ENCODE measurements at places on chromosomes 3 and 15.
A peak's percentile ranks its signal among the peaks of the same experiment; 100 is the strongest.

DNA sequence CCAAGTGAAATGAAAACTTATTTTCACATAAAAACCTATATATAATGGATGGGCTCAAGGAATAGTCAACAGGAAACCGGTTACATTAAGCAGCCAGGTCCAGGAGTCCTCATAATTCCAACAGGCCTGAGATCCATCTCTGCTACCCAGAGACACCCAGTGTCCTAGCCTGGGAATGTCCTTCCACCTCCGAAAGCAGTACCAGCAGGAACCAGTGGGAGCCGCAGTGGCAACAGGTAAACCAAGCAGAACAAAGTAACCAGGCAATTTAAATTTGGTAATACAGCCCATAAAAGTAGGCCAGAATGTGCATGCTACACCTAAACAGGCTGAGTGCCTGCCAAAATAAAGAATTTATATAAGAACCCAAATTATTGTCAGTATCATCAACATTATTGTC is 195.6 kb downstream of the ZBBX start:
- no peak for DNase-seq

GRCh38 chr15:78282324-78282723 is 17.1 kb downstream of the SKIC8 start:
- DNase-seq = no peak

- no peak for DNase-seq
These were observed 111.1 kb upstream of the VGLL3 start for GRCh38 chr3:87101861-87102625.

DNA sequence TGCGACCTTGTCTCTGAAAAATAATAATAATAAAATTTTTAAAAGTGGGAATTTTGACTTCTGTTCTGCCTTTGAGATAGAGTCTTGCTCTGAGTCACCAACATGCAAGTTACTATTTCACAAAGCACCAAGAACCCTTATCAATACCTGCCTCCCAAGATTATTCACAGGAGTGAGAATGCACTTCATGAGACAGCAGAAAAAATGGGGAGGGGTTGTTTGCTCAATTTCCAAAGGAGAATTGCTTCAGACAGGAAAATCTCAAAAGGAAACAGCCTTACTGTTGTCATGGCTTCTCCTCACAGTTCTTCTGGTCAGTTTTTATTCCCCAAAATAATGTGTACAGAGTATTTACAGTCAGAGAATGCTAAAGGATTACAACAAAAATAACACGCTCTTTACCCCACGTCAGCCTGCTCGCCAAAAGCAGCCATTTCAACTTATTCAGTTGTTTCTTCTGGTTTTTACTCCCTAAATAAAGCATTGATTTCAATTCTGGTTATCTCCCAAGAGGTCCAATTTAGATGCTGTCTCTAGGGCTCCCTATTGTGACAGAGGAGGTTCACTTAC is 89.0 kb downstream of the PPCDC start:
- DNase-seq = no peak

GRCh38 chr3:38031022-38031994 is 1.9 kb upstream of the PLCD1 start:
- DNase-seq = peak; percentile 31

DNA sequence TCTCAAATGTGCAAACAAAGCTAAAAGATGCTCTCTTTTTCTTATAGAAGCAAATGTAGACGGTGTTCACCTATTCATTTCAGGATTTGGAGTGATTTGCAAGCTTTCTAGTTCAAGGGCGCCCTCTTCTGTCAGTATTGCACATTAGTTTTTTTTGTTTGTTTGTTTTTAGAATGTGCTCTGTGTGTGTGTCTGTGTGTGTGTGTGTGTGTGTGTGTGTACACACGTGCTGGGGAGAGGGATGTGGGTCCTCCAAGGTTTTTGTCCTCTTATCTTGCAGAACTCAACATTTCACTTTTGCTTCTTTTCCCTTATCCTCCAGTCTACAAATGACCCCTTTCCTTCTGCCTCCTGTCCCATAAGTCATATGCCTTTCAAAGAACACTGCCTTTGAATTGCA is 23.5 kb downstream of the DNAH1 start:
- peak; percentile 86 for DNase-seq

DNA sequence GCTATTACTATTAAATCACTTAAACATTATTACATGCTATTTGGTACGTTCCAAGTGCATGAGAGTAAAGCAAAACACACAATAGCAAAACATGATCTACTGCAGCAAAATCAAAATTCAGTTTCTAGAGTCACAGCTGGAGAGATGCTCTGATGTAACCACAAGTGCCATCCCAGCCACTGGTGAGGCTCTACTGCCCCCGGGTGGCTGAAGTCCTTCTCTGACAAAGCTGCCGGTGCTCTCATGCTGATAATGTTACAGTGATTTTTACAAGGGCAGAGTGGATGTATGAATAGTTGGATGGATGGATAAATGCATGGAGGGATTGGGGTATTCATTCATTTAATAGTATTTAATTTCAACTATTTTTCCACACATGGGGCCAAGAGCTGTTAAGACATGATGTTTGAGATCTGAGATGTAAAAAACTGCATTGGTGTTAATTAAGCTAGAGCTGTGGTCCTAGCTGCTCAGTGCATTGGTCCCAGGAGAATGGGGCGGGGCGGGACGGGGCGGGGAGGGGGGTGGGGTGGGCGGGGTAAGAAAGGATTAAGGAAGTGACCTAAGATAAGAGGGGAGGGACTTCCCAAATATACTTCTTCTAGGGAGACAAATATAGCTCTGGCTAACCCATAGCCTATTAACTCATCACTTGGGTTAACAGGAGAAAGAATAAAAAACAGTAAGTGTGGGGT is 5.3 kb upstream of the SPESP1 start:
- peak; percentile 66 for DNase-seq

GRCh38 chr15:75234191-75234810 is 23.8 kb upstream of the GOLGA6C start:
- DNase-seq = no peak

GRCh38 chr3:70743754-70744153 is 431.3 kb upstream of the MDFIC2 start:
- no peak for DNase-seq

DNA sequence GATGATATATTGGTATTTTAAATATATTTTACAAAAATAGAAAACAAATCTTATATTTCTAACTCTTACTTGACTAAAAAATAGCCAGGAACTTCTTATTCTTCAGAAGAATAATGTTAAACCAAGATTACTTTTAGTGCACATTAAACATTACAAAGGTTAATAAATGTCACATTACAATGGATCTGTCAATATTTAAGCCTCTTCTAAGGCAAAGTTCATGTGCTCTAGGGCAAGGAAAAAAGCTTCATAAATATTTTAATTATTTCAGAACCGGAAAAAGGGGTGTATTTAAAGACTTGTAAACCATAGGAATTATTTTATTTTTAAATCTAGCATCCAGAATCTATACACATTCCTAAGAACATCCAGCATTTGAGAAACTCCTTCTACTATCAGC is 166.9 kb upstream of the ROBO2 start:
- no peak for DNase-seq

GRCh38 chr3:100970477-100970990 is 22.7 kb downstream of the ABI3BP start:
- DNase-seq = no peak

- DNase-seq = no peak
These were observed 57.2 kb upstream of the FBN1 start for GRCh38 chr15:48702569-48703236.

- DNase-seq = no peak
These were observed 39.0 kb downstream of the CYFIP1 start for GRCh38 chr15:22941179-22941578.

DNA sequence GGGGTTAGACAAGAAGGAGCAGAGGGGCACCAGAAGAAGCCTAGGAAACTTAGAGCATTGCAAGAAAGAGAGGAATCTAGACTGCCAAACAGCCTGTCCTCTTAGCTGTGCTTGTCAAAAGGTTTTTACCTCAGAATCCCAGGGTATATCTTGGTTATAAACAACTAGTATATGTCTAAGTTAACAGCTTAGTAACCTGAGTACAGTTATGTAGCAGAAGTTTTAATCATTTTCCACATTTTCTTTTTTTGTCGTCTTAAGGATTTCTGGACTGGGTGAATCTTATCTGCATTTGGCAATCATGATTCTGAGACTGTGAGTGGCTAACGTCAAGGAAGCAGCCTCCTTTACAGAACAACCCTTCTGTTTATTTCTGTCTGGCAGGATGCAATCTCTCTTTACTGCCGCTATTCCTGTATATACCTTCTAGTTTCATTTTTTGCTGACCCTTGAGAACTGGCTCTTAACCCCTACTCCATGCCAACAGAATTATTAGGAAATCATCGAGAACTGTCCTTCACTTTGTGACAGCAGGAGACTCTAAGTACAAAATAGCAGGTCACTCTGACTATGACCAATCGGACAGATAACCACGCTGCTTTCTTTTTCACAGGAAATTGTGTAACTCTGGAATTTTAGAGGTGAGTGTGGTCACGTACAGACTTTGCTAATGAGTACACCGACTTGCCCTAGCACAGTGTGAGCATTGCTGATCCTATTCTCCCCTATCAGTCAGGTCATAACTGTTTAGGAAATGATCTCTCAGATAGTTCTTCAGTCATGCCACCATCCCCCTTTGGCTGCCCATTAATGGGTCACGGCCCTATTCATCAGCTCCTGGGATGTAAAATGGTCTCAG is 3.3 kb upstream of the CP start:
- no peak for DNase-seq

DNA sequence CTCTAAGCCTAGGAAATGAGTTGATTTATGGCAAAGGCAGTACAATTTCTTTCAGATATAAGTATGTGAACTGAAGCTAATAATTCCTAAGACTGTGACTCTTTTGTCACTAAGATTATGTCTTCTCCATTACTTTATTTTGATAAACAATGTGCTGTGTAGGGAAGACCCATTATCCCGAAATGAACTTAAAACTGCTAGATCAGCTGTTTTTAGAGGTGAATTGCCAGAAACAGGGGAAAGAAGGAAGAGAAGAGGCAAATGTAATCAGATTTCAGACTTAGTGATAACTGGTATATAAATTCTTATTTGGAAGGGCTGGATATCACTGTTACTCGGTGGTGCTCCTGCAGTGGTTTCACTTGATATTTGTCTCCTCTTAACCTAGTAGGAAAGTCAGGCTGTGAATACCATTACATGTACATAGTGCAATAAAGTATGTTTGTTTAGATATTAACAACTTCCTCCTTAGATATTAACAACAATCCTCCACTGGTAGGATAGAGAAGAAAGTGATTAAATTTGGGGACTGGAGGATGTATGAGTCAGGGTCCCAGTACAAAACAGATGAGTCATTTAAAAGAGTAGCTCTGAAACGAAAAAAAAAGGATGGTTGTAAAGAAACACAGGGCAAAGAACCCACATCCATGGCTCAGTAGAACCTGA is 338.5 kb upstream of the KCNH8 start:
- no peak for DNase-seq

DNA sequence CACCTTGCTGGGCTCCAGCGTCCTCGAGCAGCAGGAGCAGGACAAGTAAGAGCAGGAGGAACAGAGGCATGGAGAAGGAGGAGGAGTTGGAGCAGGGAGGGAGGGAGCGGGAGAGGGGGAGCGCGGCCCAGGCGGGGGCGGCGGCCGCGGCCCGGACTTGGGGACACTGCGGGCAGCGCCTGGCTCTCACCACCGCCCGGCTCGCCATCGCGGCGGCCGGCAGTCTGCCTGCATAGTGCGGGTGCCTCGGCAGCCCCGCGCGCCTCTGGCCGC is 440 bp downstream of the DCBLD2 start:
- DNase-seq = no peak

- no peak for DNase-seq
These were observed 25.8 kb upstream of the ADPGK start for GRCh38 chr15:72809329-72809728.

- DNase-seq = peak; percentile 56
These were observed 19.8 kb upstream of the PIGZ start for GRCh38 chr3:196988241-196989029.

- no peak for DNase-seq
These were observed 35.2 kb downstream of the FNDC3B start for GRCh38 chr3:172074586-172074985.

- DNase-seq = no peak
These were observed 4.0 kb downstream of the TLE3 start for GRCh38 chr15:70093481-70094319.

DNA sequence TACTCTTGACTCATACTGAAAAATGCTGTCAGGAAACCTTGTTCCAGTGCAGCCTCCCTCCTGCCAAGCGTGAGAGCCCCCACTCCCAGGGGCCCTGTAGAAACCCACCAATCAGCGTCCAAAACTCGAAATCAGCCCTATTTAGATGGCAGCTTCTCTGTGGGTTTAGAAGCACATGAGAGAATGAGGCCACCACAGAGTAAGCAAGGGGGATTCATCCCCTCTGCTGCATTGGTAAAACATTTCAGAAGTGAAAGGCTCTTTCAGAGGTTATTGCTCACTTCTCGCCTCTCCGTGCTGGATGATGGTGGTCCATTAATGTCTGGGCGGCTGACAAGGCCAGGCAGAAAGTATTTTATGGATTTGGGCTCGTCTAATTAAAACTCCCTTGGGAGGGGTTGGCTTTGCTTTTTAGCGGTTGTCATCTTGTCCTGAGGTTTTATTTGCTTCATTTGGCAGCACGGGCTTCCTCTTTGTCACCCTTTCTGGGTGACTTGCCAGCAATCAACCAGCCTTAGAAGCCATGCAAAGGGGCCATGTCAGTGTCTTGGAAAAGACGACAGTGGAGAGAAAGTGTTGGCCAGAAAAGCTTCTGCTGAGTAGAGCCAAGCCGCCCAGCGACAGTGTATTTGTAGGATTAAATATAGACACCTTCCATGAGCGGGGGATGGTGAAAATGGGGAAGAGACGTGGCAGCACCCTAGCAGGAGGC is 145.5 kb downstream of the ATP10A start:
- DNase-seq = no peak

- no peak for DNase-seq
These were observed 523.2 kb upstream of the ZNF717 start for GRCh38 chr3:76308541-76308940.

DNA sequence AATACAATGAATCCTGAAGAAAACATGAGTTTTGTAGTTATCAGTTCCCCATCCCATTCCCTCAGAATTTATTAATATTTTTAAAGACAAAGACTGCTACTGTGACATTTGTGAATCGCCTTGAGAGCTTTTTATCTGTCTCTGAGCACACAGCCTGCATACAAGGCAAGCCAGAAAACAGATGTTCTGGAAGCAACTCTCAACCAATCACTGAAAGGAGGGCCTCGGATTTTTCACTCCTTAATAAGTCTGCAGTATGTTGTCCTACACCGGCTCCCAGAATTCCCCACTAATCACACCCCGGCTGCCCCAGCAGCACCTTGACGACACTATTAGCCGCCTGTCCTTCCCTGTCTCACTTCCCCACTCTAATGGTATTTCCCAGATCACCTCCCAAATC is 138.5 kb downstream of the ZNF621 start:
- DNase-seq = no peak

- DNase-seq = no peak
These were observed 127.2 kb downstream of the SLCO3A1 start for GRCh38 chr15:91980502-91981267.

DNA sequence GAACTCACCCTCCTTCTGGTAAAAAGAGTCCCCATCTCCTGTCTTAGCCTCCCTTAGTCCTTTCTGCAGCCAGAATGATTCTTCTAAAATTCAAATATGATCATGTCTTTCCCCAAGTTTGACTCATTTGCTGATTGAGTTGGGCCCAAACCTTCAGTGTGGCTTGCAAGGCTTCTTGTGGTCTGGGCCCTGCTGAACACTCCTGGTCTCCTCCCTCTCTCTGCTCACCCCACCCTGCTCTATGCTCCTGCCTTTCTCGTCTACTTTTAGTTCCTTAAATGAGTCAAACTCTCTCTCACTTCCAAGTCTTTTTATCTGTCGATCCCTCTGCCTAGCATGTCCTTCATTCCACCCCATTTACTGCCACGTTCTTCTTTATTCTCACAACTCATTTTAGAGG is 72.6 kb downstream of the CCR1 start:
- DNase-seq = no peak

Data from HCT116 (cell line).